ENCODE measurements at places on chromosomes 3 and 15.

DNA sequence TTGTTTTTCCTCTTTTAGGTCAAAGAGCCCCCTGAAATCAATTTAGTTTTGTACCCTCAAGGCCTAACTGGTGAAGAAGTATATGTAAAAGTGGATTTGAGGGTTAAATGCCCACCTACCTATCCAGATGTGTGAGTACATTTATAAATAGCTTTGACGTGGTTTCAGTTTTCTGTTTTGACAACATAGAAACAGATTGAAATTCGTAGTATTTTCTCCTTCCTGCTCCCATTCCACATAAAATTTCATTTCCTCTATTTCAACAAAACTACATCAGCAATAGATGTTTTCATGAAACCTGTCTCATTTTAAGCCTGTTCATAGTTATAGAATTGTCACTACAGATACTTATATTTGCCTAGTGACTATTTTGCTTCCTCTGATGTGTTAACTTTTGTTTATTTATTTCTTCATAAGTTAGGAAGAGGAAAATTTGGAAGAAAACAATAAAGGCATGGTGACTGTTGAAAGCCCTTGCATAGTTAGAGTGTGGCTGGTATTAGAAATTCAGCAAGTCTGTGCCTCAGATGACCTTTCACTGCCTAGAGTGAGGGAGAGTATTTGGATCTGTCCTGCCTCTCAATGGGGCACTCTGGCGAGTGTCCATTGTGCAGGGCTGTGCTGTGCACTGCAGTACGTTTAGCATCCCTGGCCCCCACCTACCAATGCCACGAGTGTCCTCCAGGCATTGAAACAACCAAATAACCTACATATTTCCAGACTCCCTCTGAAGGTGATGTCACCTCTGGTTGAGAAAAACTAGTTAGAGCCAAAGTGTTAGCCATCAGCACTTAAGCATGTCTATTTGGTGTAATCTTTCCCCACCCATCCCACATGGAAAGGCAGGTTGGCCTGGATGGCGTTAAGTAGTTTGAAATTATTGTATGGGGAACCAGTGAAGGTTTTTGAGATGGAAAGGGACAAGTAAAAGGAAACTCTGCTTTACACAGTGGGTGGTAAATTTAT is 5.9 kb downstream of the EIF2AK4 start:
- no peak for DNase-seq

- DNase-seq, result no peak
These were observed 226.1 kb downstream of the KCNMB2 start for GRCh38 chr3:178762385-178762784.

- DNase-seq, result no peak
These were observed 581.2 kb downstream of the PYDC2 start for GRCh38 chr3:192042116-192042515.

GRCh38 chr3:9151240-9151639 is 98.2 kb downstream of the SRGAP3 start:
- DNase-seq, result no peak

DNA sequence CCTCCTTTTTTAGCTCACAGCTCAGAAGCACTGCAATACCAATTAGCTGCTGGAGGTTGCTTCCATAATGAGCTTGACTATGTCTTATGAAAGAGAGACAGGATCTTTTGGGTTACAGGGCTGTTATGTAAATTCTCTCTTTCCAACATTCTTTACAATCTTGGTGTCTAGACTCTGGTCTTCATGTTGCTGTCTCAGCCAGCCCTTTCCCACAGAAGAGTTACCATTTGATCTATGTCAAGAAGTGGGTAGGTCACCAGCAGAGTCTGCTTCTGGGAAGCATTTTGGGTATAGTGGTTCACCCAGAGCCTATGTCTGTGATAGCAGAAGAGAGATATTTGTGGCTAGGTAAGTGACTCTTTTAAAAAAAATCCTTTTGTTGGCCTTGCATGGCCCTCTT is 234.5 kb downstream of the SATB1 start:
- DNase-seq, result no peak

- DNase-seq, result no peak
These were observed 1209.9 kb downstream of the NSUN3 start for GRCh38 chr3:95272781-95273180.

GRCh38 chr3:180073561-180073960 is 36.8 kb upstream of the PEX5L start:
- DNase-seq, result no peak

DNA sequence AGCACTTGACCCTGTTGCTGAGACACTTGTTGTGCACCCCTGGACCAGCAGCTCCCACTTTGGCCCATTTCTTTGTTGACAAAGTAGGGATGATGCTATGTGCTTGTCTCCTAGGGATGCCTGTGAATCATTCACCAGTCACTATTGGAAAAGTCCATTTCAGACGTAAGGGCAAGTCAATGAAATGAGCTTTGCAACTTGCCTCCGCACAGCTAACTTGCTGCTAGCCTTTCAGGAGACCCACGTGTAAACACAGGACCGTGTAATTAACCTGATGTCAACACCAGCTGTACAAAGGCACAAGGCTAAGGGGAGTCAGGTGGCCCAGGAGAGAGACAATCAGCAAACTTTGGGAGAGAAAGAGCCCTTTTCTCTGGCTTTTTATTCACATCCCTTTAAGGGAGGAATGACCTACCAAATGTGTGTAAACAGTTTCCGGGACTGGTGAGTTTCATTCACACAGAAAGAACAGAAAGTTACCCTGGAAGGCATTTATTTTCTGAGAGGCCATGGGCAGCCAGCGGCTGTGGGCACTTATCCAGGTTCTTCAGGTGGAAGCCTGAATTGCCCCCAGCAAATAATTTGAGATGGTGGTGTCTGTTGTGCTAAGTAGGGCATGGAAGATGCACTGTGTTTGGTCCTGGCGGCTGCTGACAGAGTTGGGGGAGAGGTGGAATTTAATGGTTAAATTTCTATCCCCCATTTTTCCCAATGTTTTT is 54.0 kb downstream of the TIPARP start:
- DNase-seq, result no peak

- no peak for DNase-seq
These were observed 126.8 kb downstream of the DLG1 start for GRCh38 chr3:197171481-197172067.

GRCh38 chr15:32060706-32061105 is 30.4 kb downstream of the CHRNA7 start:
- DNase-seq, result no peak

GRCh38 chr3:4703054-4703480 is 209.9 kb downstream of the ITPR1 start:
- no peak for DNase-seq

DNA sequence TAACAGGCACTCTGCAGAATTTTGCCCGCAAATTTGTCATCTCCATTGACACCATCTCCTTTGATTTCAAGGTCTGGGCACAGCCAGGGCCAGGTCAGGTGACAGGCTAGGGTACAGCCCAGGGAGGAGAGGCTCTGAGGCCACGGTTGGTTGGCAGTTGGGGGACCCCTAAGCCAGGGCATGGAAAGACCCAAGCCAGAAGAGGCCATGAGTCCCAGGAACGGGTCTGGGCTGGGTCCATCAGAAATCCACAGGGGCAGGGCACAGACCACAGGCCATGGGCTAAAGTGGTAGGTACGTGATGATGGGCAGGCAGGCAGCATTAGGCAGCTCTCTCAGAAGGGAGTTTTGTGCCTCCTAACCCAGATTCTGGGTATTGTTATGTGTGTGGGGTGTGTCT is 45.8 kb downstream of the SEMA3G start:
- no peak for DNase-seq

- no peak for DNase-seq
These were observed 232.0 kb upstream of the RASGRP1 start for GRCh38 chr15:38796589-38796988.

DNA sequence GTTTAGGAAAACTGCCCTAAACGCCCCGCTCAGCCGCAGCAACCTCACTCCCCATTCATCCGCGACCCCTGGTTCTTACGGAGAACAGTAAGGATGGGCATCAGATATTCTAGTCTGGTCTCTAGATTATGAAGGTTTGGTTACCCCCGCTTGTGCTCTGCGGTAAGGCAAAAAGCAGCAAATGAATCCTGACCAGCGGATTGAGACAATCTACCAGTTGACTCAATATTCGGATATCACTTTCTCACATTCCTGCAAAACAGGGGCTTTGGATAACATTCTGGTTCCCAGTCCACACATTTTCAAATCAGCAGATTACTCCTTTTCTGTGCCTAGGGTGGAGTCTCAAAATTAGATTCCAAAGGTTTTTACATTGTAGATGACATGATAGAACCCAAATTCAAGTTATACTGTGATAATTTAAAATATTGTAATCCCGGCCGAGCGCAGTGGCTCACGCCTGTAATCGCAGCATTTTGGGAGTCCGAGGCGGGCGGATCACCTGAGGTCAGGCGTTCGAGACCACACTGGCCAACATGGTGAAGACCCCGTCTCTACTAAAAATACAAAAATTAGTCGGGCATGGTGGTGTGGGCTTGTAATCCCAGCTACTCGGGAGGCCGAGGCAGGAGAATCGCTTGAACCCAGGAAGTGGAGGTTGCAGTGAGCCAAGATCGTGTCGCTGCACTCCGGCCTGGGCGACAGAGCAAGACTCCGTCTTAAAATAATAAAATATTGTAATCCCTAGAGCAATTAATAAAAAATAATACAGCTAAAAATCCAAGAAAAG is 1.1 kb upstream of the CYFIP1 start:
- no peak for DNase-seq

GRCh38 chr3:11651900-11652299 is 8.2 kb upstream of the VGLL4 start:
- no peak for DNase-seq

DNA sequence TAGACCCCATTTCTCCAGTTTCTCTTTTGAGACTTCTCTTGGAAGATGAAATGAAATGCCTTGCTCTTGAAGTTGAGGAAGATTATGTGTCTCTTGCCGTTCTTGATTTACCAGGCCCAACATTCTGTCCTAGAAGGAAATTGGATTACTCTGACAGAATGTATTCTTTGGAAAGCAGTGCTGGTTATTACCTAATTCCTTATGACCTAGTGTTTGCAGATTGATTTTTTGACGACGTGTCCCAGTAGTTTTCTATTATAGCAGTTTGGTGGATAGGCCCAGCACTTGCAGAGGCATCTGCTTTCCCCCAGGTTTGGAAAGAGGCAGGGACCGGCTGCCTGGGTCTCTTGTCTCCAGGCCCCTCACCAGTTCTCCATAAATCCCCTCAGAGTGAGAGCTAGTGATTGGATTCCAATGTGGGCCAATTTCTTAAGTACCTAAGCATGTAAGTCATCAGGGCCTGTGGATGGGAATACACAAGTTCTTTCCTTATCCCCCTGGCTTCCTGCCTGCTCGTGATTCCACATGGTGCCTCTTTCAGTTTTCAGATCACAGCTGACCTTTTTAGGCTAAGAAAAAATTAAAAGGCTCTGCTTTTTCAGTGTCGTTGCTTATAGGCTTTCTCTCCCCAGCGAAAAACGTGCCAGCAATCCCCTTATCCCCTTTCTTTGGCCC is 50.2 kb downstream of the EPHB3 start:
- no peak for DNase-seq

GRCh38 chr3:183022936-183023516 is 42.7 kb upstream of the DCUN1D1 start:
- DNase-seq, result no peak

DNA sequence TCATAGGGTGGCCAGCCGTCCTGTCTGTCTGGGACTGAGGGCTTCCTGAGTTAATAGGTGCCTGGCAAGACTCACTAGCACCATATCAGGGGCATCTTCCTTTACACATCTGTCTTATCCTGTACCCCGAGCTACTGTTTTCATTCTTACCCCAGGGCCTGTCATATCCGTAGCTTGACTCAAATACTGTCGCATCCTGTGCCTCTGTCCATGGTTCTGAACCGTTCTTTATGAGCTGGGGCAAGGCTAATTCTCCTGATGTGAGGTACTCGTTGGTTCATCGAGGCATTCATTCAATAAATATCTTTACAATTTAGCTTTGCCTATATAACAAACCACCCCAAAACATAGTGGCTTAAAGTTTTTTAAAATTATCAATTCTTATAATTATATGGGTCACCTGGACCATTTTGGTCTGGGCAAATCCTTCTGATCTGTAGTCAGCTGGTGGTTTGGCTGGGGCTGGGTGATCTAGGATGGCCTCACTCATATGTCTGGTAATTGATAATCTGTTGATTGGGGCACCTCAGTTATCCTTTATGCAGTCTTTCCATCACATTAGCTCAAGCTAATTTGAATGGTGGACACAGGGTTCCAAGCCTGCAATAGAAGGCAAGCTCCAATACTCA is 121.2 kb downstream of the TLE3 start:
- no peak for DNase-seq

DNA sequence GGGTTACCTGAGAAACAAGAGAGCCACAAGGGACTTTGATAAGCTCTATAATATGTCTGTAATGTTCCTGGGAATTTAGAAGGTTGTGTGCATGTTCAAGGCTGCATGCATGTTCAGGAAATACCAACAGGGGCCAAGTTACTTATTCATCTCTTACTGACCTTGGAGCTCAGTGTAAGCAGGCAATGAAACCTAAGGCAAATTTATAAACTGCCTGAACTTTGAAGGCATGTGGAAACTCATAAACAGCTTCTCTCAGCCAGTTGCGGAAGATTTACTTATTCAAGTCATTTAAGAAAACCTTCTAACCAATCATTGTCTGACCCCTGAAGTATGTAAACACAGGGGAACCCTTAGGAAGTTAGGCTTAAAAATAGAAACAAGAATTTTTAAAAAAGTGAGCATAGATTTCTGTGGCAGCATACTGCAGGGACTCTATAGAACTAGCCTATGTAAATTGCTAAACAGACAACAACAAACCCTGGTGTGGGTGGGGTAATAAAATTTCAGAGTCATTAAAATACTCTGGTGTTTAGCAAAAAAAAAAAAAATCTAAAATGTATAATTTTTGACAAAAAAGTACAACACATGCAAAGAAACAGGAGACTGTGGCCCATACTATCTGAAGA is 57.2 kb downstream of the SLC15A2 start:
- no peak for DNase-seq

- DNase-seq, result no peak
These were observed 675.5 kb downstream of the FHIT start for GRCh38 chr3:60575718-60576272.

GRCh38 chr15:80730387-80730786 is 35.3 kb downstream of the ABHD17C start:
- no peak for DNase-seq

DNA sequence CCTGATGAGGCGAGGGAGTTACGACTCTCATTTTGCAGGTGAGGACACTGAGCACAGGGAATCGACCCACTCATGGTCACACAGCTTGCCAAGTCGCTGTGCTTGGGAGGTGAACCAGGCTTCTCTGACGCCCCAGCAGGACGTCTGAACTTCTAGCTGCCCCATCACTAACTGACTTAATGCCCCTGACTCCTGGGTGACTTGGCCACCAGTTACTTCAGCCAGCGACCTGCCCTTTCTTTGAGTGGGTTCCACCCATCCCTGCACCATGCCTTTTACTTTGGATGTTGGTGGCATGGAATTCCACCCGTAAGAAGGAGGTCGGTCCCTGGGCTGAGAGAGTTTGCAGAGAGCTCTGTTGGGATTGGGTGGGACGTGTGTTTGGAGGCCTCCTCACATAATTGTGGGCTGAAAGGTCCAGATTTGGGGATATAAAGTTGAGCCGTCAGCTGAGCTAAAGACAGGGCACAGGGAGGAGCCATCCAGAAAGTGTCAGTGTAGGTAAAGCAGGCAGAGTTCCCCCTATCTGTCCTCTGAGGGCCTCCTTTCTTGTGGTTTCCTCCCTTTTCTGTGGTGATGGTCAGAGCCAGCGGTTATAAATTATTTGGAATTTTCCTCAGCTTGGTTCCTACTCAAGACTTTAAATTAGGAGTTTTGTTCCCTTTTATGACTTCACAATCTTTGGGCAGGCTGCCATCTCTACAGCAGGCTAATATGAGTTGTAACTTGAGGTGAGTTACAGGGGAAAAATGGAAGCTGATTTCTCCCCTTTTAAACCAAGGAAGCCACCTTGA is 55.0 kb downstream of the FLNB start:
- no peak for DNase-seq

- DNase-seq, result no peak
These were observed 144.6 kb downstream of the LPP start for GRCh38 chr3:188298585-188298984.

Data from activated CD8-positive, alpha-beta memory T cell treated with anti-CD3 and anti-CD28 coated beads for 4 hours (primary cell).